ENCODE measurements at places on chromosomes 1 and 21.

DNA sequence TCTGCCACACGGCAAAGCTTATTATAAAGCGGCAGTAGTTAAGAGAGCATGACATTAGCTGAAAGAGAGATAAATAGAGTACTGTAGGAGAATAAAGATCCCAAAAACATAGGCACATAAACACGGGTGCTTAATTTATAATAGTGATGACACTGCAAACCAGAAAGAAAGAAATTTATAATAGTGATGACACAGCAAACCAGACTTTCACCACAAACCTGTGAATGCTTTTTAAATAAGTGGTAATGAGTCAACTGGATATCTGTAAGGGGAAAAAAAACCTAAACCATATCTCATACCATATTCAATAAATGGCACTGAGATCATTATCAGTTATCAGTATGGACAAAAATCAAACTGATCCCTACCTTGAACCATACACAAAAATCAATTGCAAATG, 25.5 kb downstream of the USP1 start:
- peaks cover 10% of the 10 kb centered on the region for H3K36me3 ChIP-seq
- H3K4me1 ChIP-seq = peaks cover 4% of the 10 kb centered on the region
- no peaks in the 10 kb centered on the region for H3K27me3 ChIP-seq
- no peak overlapping the region for H3K4me3 ChIP-seq

- no peak for DNase-seq
- no peaks in the 10 kb centered on the region for H3K36me3 ChIP-seq
- no peak overlapping the region for H3K4me3 ChIP-seq
- H3K27ac ChIP-seq = no peak overlapping the region
Measured at GRCh38 chr1:77925518-77925917, 37.1 kb downstream of the NEXN start.

GRCh38 chr1:45925728-45926287, 122.4 kb downstream of the MAST2 start:
- H3K36me3 ChIP-seq = no peaks in the 10 kb centered on the region
- no peak overlapping the region for H3K27ac ChIP-seq
- no peak for DNase-seq
- peaks cover 2% of the 10 kb centered on the region for H3K4me1 ChIP-seq
- no peak overlapping the region for H3K4me3 ChIP-seq

DNA sequence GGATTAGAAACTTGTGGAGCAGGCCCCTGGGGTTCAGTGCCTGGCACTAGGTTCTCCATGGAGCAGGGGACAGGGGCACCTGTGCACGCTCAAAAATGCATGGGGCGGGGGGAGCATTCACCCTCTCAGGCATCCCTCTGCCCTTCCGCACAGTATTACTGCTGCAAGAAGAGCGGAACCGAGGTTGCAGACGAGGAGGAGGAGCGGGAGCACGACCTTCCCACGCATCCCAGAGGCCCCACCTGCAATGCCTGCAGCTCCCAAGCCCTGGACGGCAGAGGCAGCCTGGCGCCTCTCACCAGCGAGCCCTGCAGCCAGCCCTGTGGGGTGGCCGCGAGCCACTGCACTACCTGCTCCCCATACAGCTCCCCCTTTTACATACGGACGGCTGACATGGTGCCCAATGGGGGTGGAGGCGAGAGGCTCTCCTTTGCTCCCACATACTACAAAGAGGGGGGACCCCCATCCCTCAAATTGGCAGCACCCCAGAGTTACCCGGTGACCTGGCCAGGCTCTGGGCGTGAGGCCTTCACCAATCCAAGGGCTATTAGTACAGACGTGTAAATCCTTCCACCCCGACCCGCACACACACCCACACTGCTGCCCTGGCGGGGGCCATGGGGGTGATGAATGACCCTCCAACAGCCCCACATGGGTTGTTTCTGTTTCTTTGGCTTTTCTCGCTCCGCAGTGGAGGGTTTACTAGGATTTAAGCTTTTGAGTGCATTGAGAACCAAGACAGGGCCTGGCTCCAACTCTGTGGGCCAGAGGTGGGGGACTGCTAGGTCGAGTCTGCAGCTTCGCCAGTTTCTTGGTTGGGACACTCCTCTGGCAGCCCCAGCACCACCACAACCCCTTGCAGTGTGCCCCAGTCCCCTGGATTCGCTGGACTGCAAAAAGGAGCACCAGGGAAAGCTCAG, 63.7 kb downstream of the TOR1AIP2 start:
- no peak for DNase-seq
- H3K27me3 ChIP-seq = peaks cover 5% of the 10 kb centered on the region
- H3K36me3 ChIP-seq = no peaks in the 10 kb centered on the region
- H3K4me1 ChIP-seq = peaks cover 16% of the 10 kb centered on the region

GRCh38 chr1:10211805-10212410, 1.5 kb downstream of the KIF1B start:
- H3K4me3 ChIP-seq = peak overlapping the region; percentile 73
- peak overlapping the region; percentile 5 for H3K27ac ChIP-seq
- H3K27me3 ChIP-seq = no peaks in the 10 kb centered on the region

GRCh38 chr1:89962024-89962741, 32.7 kb upstream of the ZNF326 start:
- no peaks in the 10 kb centered on the region for H3K36me3 ChIP-seq
- peaks cover 14% of the 10 kb centered on the region for H3K27me3 ChIP-seq
- H3K27ac ChIP-seq = no peak overlapping the region
- H3K4me3 ChIP-seq = no peak overlapping the region
- H3K4me1 ChIP-seq = peaks cover 11% of the 10 kb centered on the region

GRCh38 chr1:15691434-15692032, 7.4 kb downstream of the PLEKHM2 start:
- no peak overlapping the region for H3K4me3 ChIP-seq
- no peak overlapping the region for H3K27ac ChIP-seq

GRCh38 chr1:227010645-227011044, 70.6 kb downstream of the COQ8A start:
- no peak for DNase-seq
- H3K4me1 ChIP-seq = no peaks in the 10 kb centered on the region
- H3K36me3 ChIP-seq = no peaks in the 10 kb centered on the region

DNA sequence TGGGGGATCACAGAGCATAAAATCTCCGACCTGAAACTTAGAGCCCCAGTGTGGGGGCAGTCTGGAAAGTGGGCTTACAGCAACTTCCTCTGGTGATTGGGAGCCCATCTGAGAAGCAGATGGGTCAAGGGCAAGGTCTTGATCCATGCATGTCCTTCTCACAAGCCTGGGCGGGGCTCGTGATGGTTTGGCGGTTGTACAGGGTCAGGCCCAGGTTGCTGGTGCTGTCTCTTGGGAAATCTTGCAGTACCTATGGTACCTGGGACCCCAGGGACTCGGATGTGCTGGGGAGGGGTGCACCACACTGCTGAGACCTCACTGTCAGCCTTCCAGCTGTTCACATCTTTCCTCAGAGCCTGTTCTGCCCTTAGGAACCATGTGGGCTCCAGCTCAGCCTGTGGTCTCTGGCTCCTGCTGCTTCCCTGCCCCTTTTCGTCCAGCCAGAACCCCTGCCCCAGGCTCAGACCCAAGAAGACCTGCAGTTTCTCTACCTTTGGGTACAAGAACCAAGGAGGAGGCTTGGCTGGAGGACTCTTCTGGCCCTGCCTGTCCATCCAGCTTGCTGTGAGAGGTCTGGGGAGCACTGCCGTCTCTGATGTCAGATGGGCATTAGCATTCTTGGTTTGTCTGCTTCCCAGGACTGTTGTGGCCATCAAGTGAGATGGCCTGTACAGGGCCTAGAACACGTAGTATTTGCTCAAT, 24.5 kb downstream of the WNT4 start:
- H3K4me1 ChIP-seq = peaks cover 5% of the 10 kb centered on the region
- peaks cover 29% of the 10 kb centered on the region for H3K36me3 ChIP-seq
- no peak overlapping the region for H3K4me3 ChIP-seq
- no peak for DNase-seq

GRCh38 chr1:9449110-9449627, 90.1 kb upstream of the SLC25A33 start:
- H3K27me3 ChIP-seq = peaks cover 28% of the 10 kb centered on the region
- H3K27ac ChIP-seq = no peak overlapping the region
- no peak overlapping the region for H3K4me3 ChIP-seq

- peak; percentile 27 for DNase-seq
- H3K4me1 ChIP-seq = peaks cover 50% of the 10 kb centered on the region
- H3K27me3 ChIP-seq = peaks cover 76% of the 10 kb centered on the region
Measured at GRCh38 chr1:156859523-156860112, 701 bp upstream of the INSRR start.

- peaks cover 2% of the 10 kb centered on the region for H3K4me1 ChIP-seq
- peaks cover 2% of the 10 kb centered on the region for H3K27me3 ChIP-seq
- H3K27ac ChIP-seq = no peak overlapping the region
- H3K4me3 ChIP-seq = no peak overlapping the region
- DNase-seq = no peak
Measured at GRCh38 chr1:201554190-201554600, 15.3 kb downstream of the NAV1 start.

- no peaks in the 10 kb centered on the region for H3K4me1 ChIP-seq
- DNase-seq = peak; percentile 5
- no peaks in the 10 kb centered on the region for H3K27me3 ChIP-seq
- H3K36me3 ChIP-seq = no peaks in the 10 kb centered on the region
- H3K27ac ChIP-seq = no peak overlapping the region
- H3K4me3 ChIP-seq = no peak overlapping the region
Measured at GRCh38 chr1:201217146-201217545, 26.5 kb downstream of the IGFN1 start.

- H3K4me3 ChIP-seq = no peak overlapping the region
- no peak for DNase-seq
- H3K36me3 ChIP-seq = no peaks in the 10 kb centered on the region
- H3K27ac ChIP-seq = no peak overlapping the region
Measured at GRCh38 chr21:31865429-31865970, 7.3 kb upstream of the HUNK start.

- no peak overlapping the region for H3K4me3 ChIP-seq
- peaks cover 16% of the 10 kb centered on the region for H3K27me3 ChIP-seq
- peak; percentile 73 for DNase-seq
- no peaks in the 10 kb centered on the region for H3K36me3 ChIP-seq
- H3K4me1 ChIP-seq = peaks cover 4% of the 10 kb centered on the region
Measured at GRCh38 chr1:42146626-42147320, 6.4 kb upstream of the GUCA2B start.

GRCh38 chr1:170156594-170156993, 10.8 kb downstream of the NTMT2 start:
- no peak for DNase-seq
- no peaks in the 10 kb centered on the region for H3K27me3 ChIP-seq
- H3K36me3 ChIP-seq = no peaks in the 10 kb centered on the region
- no peak overlapping the region for H3K4me3 ChIP-seq

DNA sequence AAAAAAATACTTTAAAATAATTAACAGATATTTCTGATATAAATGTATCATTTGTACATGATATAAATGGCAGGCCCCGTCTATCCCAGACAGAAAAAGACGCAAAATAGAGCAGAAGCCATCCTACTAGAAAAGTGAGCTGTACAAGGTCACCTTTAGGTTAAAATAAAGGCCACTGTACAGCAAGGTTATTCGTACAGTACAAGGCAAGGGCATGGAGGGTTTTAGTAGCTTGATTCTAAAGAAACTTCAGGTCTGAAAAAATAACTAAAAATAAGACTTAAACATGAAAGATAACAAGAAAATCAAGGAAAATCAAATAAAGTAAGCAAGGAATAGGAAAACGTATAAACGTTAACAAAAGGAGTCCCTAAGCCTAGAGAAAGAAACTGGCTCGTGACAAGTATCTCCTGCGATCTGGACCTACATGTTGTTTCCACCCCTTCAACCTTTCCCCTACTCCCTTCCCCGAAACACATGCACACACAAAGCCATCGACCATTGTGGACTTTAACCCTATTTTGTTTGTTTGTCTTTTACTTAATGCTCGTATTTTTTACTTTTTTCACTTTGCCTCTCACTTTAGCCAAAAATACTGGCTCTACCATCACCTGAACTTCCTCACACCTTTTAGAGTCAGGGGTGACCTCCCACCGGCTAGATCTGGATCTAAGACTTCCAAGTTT, 26.5 kb upstream of the SLC30A10 start:
- no peak for DNase-seq
- no peaks in the 10 kb centered on the region for H3K36me3 ChIP-seq
- peaks cover 5% of the 10 kb centered on the region for H3K27me3 ChIP-seq
- no peak overlapping the region for H3K4me3 ChIP-seq

DNA sequence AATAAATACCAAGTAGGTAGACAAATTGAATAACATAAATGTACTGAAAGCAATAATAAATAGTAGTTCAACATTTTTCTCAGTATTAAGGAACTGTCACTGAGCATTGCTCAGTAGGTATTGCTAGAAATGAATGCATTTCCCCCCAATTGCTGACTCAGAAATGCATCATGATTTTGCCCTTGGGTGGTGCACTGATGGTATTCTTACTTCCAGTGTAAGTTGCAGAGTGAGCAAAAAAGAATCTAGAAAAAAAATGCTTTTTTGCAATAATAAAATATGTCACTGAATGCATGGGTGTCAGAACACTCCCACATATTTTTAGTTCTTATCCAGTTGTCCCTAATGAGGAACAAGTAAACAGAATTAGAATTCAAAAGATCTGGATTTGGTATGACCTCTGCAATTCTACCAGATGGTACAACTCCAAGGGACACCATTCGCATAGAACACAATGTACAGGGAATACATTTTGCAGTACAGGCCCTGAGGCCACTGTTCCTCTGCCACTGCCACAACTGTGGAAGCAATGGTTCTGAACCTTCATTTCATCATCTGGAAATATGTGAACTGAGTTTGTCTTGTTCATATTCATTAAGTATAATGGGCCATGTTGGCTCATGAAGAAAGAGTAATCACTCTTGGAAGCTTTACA, 78.0 kb downstream of the ATP6V1G3 start:
- DNase-seq = no peak
- H3K4me1 ChIP-seq = peaks cover 19% of the 10 kb centered on the region
- H3K27me3 ChIP-seq = no peaks in the 10 kb centered on the region
- H3K36me3 ChIP-seq = no peaks in the 10 kb centered on the region
- no peak overlapping the region for H3K4me3 ChIP-seq

DNA sequence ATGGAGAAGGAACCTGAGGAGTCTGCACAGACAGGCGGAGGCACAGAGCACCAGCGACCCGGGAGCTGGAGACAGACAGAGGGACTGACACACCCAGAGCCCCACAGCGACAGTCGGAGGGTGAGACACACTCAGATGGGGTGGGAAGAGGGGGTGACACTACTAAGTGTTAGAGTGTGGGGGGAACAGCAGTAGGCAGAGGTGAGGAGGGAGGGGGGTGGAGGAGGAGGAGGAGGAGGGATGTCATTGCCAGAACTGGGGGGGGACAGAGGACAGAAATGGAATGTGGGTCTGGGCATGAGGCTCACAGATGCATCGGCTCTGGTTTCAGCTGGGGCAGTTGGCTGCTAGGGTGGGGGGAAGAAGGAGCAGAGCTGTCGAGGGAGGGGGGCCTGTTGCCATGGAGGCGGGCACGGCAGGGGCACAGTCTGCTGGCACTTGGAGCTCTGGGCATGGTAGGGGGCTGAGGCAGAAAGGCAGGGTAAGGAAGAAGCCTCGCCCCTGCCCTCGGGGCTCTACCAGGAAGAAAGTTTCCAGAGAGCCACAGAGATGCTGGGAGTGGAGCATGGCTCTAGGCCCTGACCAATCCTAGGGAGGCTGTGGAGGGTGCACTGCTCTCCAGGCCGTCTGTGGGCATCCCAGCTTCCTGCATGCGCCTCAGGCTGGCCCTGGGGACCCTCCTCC, 37.3 kb downstream of the AHDC1 start:
- peaks cover 6% of the 10 kb centered on the region for H3K27me3 ChIP-seq
- no peak overlapping the region for H3K27ac ChIP-seq
- H3K36me3 ChIP-seq = no peaks in the 10 kb centered on the region

Measured in activated CD4-positive, alpha-beta memory T cell treated with anti-CD3 and anti-CD28 coated beads, Interleukin-2, amount 10 ng/mL, durations not matched to agents 7 days and 5 days (primary cell).